ENCODE measurements at places on chromosomes 6 and 20.

- no peak for DNase-seq
Observed at GRCh38 chr20:49948809-49949507, 12.8 kb downstream of the RNF114 start.

DNA sequence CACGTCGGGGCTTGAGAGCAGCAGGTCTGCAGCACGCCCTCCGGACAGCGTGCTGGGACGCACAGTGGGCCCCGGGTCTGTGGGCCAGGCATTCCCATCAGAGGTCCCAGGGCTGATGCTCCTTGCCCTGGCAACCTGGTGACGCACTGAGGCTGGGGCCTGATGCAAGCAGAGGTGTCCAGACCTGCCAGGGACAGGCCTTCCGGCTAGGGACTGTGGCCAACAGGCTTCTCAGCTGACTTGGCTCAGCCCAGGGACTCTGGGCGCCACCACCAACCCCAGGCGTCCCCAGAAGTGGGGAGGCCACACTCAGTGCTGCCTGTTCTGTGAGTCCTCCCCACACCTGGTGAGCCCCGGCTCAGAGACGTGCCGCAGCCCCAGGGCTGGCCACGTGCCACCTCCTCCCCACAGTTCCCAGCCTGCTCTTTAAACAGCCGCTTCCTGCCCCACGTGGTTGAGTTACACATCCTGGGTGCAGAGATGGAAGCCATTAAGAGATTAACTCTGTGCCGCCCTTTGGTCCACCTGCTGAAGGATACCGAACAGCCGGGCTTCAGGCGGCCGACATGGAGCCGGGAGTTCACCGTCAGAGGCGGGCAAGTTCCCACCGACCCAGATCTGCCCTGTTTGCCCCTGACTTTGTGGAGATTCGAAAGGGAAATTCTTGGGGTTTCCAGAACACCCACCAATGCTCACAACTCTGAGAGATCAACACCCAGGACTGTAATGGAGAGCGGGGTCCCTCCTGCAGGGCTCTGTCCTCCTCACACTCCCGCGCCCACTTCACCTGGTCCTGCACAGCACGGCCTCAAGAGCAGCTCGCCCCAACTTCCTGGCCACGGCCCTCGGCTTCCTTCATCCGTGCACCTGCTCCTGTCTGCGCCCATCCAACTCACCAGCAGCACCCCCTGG, 37.6 kb upstream of the ZBP1 start:
- DNase-seq: peak; percentile 55

DNA sequence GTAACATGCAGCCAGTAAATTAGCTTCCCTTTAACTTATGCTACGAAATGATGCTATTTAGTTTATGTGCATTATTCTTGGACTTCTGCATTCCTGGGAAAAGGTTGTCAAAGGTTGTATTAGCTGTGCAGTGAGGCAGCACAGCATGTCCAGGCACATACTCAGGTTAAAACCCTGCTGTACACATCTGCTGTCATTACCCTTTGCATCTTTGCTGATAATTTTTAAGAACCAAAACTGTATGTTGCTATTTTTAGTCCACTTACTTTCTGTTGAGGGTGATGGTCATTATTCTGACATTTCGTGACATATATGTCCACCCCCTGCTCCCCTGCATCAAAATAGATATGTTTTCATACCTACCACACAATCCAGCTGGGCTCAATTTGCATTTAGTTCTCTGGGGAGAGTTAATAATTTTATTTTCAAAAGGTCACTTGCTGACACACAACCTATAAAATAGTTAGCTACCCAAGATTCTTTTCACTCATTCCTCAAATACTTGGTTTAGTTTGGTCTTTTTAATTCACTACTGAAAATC, 142.5 kb upstream of the SPACA1 start:
- no peak for DNase-seq

GRCh38 chr6:2384528-2384927, 139.1 kb upstream of the GMDS start:
- DNase-seq: no peak

- DNase-seq: no peak
Observed at GRCh38 chr20:21360705-21361104, 36.6 kb downstream of the NKX2-4 start.

DNA sequence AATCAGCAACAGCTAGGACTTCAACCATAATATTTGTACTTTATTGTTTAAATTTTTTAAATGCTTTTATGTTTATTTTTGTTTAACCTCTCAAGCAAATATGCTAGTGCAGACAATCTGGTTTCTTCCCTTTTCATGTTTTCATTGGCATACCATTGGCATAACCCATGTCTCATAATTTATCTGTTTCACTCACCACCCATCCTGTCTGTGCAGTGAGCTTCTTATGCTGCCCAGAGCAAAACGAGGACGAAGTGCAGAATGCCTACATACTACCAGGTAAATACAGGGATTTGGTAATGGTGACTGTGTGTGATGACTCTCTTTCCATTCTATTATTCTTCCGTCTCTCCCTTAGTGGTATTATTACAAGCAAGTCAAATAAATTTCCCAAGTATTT, 361.4 kb upstream of the KCNQ5 start:
- DNase-seq: no peak

GRCh38 chr6:4208158-4208557, 72.8 kb upstream of the ECI2 start:
- no peak for DNase-seq

GRCh38 chr6:100138346-100139022, 144.5 kb upstream of the MCHR2 start:
- peak; percentile 25 for DNase-seq

DNA sequence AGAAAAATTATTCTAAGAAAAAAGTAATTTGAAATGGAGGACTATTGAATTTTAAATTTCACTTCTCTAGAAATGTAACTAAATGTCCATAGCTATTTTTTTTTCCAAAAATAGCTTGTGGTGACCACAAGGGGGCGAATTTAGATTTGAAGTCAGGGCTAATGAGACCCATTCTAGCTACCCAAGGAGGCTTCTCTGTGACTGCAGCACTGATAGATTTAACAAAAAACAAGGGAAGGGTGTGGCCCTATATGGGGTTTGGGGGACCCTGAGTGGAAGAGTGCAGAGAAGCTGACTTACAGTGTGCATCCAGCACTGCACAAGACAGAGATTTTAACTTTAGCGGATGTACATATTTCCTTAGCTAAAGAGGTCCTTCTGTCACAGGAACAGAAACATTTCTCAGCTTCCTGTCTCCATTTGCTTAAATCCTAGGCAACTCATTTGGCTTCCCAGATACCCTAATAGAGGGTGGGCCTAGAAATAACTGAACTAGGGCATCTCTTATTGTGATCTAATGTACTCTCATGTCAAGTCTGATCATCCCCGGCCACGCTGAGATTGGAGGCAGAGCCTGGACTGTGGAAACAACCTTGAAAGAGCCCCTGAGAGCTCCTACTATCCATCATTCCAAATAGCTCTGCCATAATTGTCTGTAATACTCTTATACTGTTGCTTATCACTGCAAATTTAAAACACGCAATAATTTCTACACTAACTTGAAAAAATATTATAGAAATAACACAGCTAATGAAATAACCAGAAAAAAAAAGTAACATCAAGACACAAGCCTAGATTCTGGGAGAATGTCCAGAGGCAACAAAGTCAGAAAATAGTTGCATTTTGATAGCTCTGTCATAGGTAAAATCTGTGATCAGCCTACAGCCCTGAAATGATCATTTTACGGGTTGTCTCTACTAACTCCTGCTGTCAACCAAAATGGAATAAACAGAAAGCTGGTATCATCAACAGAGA, 93.6 kb downstream of the SNAP91 start:
- DNase-seq: peak; percentile 14

- DNase-seq: no peak
Observed at GRCh38 chr20:1450926-1451491, 15.6 kb downstream of the NSFL1C start.

DNA sequence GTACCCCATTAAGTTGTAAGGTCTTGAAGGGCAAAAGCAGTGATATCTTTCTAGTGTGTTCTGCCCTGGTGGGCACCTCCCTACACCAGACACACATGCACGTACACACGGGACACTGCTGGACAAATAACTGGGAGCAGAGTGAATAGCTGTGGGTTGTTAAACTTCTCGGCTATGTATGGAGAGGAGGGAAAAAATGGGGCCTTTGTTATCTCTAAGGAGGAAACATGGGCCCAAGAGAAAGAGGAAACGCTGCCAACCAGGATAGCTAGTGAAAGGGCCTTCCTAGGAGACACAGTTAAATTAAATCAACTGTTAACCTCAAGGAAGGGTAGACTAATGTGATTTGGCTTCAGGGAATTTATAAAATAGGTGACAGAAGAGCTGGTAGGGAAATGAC, 169.7 kb downstream of the MYLK4 start:
- no peak for DNase-seq

- no peak for DNase-seq
Observed at GRCh38 chr6:150977281-150977680, 111.8 kb downstream of the MTHFD1L start.

GRCh38 chr6:152098683-152099082, 291.2 kb downstream of the ESR1 start:
- no peak for DNase-seq

DNA sequence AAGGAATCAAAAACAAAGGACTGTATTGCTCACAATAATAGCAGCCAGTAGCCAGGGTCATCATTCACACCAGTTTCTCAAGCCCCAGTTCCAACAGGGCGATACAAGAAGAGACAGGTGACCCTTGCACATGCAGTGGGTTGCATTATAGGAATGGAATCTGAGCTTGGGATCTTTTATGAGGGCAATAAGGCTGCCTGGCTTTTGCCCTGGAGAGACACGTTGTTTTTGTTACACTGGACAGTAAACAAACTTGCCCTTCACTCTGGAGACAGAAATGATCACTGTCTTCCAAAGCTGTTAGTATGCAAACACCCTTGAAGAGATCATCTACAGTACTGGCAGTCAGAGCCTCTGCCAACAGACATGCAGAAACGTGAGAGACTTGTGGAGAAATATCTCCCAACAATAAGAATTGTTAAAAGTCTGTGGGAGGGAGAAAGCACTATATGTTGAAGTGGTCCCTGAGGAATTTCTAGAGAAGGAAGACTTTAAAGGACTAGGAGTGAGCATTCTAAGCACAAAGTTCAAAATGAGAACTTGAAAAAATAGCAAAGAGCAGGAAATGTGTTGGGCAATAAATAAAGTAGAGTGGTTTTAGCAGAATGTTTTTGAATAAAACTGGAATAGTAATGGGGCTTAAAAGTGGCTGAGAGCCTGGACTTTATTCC, 6.2 kb upstream of the COL12A1 start:
- no peak for DNase-seq

- DNase-seq: peak; percentile 44
Observed at GRCh38 chr20:50415021-50415515, 95.1 kb upstream of the PTPN1 start.

GRCh38 chr6:13486679-13487121, 700 bp downstream of the GFOD1 start:
- peak; percentile 36 for DNase-seq

- no peak for DNase-seq
Observed at GRCh38 chr20:44264287-44264686, 17.2 kb downstream of the GDAP1L1 start.

DNA sequence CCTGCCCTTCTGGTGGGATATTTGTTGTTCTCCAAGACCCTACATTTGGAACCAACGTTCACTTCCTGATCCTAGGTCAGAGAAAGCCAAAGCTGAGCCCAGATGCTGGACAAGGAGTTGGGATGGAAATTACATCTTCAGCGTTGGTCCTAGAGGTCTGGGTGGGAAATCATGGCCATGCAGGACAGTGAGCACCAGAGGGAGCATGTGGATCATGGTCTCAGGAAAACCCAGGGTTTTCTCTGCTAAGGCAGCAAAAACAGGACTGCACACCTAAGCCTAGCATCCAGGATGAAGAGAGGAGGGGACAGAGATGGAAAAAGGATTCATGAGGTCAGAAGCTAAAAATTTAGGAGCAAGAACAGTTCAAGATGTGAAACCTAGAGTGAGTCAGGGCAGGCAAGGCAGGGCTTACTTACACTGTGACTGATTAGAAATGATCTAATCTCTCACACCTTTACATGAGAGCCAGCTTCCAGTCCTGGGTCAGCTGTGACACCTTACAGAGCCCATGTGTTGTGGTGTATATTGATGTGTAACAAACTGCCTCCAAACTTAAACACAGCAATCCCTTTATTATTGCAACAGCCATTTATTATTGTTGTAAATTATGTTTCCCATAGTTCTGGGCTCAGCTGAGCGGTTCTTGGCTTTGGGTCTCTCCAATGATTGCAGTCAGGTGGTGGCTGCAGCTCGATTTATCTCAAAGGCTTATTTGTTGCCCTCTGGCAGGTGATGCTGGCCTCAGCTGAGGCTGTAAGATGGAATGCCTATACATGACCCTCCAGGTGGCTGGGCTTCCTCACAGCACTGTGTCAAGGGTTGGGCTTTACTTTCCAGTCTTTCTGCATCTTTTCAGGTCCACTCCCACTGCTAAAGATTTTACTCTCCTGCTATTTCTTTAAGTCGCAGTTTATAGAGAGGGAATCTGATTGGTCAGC, 6.5 kb downstream of the C20orf202 start:
- no peak for DNase-seq

- DNase-seq: no peak
Observed at GRCh38 chr6:299104-299980, 7.1 kb downstream of the DUSP22 start.

- DNase-seq: no peak
Observed at GRCh38 chr6:149423964-149424440, 23.9 kb downstream of the SUMO4 start.
